H4 (cell line): ENCODE measurements at places on chromosomes 11 and 22.

- no peak for DNase-seq
Observed at GRCh38 chr11:11980841-11981308, 27.6 kb downstream of the DKK3 start.

- DNase-seq, result no peak
Observed at GRCh38 chr11:16561150-16561549, 177.3 kb upstream of the C11orf58 start.

- DNase-seq, result peak; percentile 18
Observed at GRCh38 chr11:104073950-104074705, 37.7 kb downstream of the DDI1 start.

DNA sequence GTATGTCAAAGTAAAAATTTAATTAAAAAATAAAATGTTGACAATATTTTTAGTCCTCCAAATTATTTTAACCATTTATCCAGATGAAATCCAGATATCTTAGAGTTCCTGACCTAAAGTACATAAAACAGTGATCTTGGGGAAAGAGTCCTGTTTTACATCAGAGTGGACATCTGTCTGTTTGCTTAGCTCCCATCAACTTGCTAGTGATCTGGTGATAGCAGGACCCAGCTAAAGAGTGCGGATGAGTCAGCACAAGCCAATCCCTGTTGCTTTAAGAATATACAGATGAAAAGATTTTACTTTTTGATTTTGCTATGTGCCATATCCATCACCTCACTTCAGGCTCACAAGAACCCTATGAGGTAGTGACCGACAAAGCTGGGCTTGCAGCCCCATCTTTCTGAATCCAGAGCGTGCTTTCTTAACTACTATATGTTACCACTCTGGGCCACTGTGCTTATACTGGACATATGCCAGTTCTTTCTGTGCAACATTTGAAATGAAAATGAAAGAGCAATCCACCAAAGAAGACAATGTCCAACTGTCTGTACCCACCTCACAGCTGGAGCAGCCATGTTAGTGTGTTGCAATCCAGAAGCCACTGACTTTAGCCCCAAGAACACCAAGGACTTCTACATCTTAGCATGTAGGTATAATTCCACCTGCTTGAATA is 167.6 kb upstream of the SESN3 start:
- DNase-seq, result peak; percentile 10

DNA sequence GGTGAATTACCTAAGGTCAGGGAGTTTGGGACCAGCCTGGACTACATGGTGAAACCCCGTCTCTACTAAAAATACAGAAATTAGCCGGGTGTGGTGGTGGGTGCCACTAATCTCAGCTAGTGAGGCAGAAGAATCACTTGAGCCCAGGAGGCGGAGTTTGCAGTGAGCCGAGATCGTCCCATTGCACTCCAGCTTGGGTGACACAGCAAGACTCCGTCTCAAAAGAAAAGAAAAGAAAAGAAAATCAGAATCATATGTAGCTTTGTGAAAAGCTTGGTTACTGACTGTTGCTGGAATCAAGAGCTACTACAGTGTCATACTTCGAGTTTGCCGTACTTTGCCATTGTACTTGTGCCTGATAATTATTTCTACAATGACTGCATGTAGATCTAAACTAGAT is 4.2 kb upstream of the TMEM135 start:
- no peak for DNase-seq

DNA sequence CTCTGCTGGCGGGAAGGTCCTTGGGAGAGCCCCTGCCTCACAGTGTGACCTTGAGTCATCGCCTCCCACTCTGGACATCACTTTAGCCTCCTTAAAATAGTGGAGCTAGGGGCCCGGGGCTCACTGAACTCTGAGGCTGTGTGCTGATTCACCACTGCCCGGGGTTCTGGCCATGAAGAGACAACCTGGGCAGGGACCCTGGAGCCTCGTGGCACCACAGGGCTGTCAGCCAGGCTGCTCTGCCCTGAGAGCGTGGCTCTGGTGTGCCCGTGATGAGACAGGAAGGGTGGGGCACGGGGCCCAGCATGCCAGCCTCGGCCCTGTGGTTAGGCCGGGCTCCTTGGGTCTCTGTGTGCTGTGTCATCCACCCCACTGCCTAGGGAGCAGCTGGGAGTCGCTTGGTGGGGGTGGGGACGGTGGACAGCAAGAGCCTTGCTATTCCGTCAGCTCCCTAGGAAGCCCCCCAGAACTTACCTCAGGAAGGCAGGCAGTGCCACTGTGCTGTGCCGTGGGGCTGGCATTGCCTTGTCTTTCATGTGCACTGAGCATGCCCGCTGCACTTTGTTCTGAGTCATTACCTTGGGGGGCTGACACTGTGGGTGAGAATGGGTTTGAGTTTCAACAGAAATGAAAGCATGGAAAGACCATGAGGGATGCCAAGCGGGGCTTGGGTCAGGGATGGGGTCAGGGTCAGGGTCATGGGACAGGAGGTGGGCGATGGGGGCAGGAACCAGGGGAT is 31.7 kb downstream of the TPCN2 start:
- DNase-seq, result peak; percentile 83

DNA sequence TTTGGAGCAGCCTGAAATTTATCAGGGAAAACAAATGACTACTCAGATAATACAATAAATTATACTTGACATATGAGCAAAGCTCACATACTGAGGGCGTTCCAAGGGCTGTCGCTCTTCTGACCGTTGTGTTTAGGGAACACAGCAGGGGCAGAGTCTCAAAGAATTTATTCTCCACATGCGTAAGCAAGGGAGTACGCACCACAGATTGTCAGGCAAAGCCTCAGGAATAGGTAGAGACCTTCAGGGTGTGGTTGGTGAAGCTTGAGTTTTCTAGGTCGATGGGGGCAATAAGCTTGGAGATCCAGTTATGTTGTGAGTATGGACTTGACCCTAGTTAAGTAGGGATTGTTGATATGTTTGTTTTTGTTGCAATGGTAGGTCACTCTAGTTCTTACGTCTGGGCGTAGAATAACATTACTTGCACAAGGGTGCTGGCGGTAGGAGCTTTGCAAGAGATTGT is 830 bp downstream of the ACAT1 start:
- no peak for DNase-seq
